Activated naive CD8-positive, alpha-beta T cell treated with anti-CD3 and anti-CD28 coated beads for 36 hours (primary cell): ENCODE measurements at places on chromosomes 7 and 10. TPM values are rescaled to one million over a fixed set of nuclear protein-coding genes. Genes with fewer than 3 reads are reported as not detected.

The KCNK18 gene
- total RNA-seq = not detected

The HECW1 gene
- total RNA-seq = not detected

The SPDYE2 gene
- total RNA-seq = not detected

The TMEM213 gene
- total RNA-seq = not detected

The SRRM3 gene
- not detected for total RNA-seq

The SVOPL gene
- total RNA-seq = 0.70 TPM

The NANOS1 gene
- total RNA-seq = 0.16 TPM

The TWIST1 gene
- not detected for total RNA-seq

The DIP2C gene
- total RNA-seq = 0.22 TPM

The SMNDC1 gene
- total RNA-seq = 55.1 TPM

The PITRM1 gene
- total RNA-seq = 75.3 TPM

The COL28A1 gene
- total RNA-seq = not detected

The PKD2L1 gene
- not detected for total RNA-seq

The OR6V1 gene
- not detected for total RNA-seq

The ASB10 gene
- not detected for total RNA-seq

The GPR37 gene
- not detected for total RNA-seq

The ERVW-1 gene
- total RNA-seq = not detected

The RPEL1 gene
- total RNA-seq = 0.10 TPM

The CHST3 gene
- 0.84 TPM for total RNA-seq

The TRIM24 gene
- total RNA-seq = 15.5 TPM

The FAM185A gene
- 10.0 TPM for total RNA-seq

The KCP gene
- total RNA-seq = 0.10 TPM

The NEUROD6 gene
- not detected for total RNA-seq

The CISD1 gene
- total RNA-seq = 65.4 TPM

The NEBL gene
- total RNA-seq = 1.2 TPM

The PLCE1 gene
- not detected for total RNA-seq

The MACROH2A2 gene
- 4.8 TPM for total RNA-seq

The ADRB1 gene
- not detected for total RNA-seq

The PDLIM1 gene
- 1.6 TPM for total RNA-seq

The AGMO gene
- not detected for total RNA-seq

The ANKRD61 gene
- total RNA-seq = not detected

The AASS gene
- 1.5 TPM for total RNA-seq

The SLC26A3 gene
- total RNA-seq = not detected

The CALN1 gene
- not detected for total RNA-seq

The ITIH2 gene
- not detected for total RNA-seq

The VWC2 gene
- total RNA-seq = not detected

The TSPAN14 gene
- 40.4 TPM for total RNA-seq

The ACTL6B gene
- total RNA-seq = not detected

The TMEM196 gene
- total RNA-seq = not detected

The AKR1D1 gene
- not detected for total RNA-seq

The ST8SIA6 gene
- total RNA-seq = not detected
